ENCODE measurements at places on chromosomes 3 and 15.

GRCh38 chr15:82972990-82973389, 13.0 kb upstream of the RAMAC start:
- DNase-seq = no peak

- DNase-seq = no peak
Observed at GRCh38 chr3:149845570-149846244, 32.7 kb downstream of the RNF13 start.

- DNase-seq = no peak
Observed at GRCh38 chr3:38614651-38615352, 34.7 kb downstream of the SCN5A start.

GRCh38 chr3:10010878-10011465, 15.3 kb upstream of the FANCD2 start:
- DNase-seq = peak; percentile 90

- DNase-seq = no peak
Observed at GRCh38 chr15:60835020-60835419, 356.1 kb upstream of the ICE2 start.

DNA sequence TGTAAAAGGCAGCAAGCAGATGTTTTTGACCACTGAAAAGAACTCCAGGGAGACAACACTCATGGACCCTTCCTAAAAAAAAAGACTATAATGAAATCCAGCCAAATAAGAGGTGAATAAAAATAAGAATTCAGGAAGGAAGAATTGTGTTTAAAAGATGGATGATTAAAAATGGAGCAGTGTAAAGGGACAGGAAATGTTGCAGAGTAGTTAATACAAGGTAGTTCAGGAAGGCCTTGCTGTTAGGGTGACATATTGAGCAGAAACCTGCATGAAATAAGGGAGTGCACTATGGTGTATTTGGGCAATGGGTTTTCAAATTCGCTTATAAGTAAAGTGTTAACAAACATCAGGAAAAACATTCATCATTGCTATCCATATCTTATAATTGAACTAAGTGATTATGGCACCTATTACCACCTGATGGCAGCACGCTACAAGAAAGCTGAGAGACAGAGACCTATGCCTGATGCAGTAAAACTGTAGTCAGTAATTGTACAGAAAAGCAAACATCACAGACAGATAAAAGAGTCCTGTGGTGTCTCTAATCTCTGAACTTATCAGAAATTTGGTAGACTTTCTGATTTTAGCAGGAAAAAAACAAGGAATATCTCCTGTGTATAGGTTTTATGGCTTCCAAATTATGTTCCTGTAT, 5.8 kb upstream of the DBR1 start:
- peak; percentile 27 for DNase-seq

Data from midbrain (tissue), 1 donor.